Suppressor macrophage treated with lipopolysaccharide for 4 hours (primary cell): ENCODE measurements at places on chromosomes 4 and X.

GRCh38 chrX:111365770-111366325 lies 46.1 kb downstream of the DCX start:
- DNase-seq = no peak

DNA sequence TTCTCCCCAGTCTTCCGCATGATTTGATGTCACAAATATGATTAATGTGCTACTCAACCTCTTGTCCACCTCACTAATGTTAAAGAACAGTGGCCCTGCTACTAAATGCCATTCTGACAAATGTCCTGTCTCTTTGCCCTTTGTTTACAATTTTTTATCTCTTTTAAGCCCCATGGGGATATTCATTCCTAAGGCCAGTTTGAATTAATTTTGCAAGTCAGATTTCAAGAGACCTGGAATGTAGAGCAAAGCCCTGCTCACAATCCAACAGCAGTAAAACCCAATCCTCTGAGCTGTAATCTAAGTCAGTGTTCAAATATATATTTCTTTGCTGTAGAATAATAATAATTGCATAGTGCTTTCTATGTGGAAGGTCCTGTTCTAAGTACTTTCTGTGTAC lies 81.2 kb downstream of the LDB2 start:
- DNase-seq = no peak

DNA sequence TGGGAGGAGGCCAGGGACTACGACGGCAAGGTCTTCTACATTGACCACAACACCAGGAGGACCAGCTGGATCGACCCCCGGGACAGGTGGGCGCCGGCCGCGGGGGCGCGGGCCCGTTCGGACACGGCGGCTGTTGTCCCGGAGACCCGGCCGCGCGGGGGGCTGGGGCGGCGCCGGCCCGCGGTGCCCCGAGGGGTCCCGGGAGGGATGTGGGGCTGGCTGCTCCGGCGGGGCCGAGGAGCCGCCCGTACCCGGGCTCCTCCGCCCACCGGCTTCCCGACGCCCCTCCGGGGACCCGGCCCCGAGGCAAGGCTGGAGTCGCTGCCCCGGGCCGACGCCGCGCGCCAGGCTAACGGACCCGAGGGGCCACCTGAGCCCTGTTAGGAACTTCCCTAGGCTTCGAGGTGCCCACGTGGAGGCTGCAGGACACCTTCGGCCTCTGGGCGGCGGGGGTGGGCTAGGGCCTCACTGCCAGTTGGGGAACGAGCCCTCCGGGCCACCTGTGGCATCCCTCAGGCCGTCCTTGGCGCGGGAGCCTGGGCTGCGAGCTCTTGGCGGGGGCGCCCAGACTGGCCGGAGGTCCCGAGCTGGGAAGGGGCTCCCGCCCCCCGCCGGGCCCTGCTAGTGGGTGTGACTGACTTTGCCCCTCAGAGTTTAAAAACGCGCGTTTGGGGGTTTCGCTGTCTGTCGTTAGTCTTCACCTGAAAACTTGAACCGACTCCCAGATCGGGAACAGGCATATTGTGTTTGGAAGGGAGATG lies 660 bp downstream of the WWC2 start:
- DNase-seq = peak; percentile 12

DNA sequence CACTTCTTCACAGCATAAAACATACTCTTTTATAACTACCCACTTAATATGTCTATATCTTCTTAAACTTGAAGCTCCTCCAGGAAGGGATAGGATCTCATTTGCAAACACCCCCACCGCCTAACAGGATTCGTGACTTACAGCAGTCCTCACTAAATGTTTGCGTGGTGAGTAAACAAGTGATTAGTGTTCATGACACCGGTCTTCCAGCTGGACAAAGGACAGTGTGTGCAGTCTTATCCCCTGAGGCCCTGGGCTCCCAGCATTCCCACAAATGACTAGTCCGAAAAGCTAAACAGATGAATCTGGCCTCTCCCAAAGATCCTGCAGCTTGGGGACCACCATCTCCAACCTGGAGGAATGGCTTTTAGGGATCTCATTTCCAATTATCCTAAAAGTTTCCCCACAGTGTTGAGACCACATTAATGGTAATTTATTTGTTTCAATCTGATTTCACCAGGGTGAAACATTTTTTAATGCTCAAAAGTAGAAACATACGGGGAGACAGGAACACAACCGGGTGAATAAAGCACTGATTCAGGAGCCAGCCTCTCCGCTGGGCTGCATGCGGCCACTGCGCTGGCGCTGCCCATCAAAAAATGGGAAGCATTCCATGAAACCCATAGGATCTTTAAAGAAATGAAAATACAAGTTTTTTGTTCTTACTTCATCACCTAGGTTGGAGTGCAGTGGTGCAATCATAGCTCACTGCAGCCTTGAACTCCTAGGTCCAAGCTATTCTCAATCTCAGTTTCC lies 69.2 kb downstream of the HADH start:
- no peak for DNase-seq

- DNase-seq = no peak
These were observed 51.7 kb upstream of the PJA1 start for GRCh38 chrX:69216911-69217310.

DNA sequence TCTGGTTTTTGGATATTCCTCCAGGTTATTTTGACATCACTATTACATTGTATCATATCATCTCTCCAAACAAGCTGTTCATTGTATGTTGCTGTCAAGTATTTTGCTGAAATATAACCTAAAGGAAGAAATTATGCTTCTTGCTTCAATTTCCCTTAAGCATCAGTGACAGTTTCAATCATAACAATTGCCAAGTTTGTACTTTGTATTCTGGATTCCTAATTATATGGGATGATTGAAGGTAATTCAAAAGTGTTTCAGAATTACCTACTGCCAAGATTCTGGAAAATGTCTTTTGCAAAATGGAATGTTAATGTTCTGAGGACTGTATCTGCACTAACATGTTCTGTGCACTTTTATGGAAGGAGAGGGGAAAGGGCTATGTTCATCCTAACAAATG lies 228.7 kb downstream of the PRDM5 start:
- DNase-seq = no peak

- DNase-seq = peak; percentile 69
These were observed 41.0 kb upstream of the SH3RF1 start for GRCh38 chr4:169311643-169312365.

GRCh38 chrX:118254611-118255010 lies 91.3 kb upstream of the WDR44 start:
- DNase-seq = peak; percentile 57

GRCh38 chr4:102610007-102610406 lies 108.8 kb downstream of the NFKB1 start:
- no peak for DNase-seq

DNA sequence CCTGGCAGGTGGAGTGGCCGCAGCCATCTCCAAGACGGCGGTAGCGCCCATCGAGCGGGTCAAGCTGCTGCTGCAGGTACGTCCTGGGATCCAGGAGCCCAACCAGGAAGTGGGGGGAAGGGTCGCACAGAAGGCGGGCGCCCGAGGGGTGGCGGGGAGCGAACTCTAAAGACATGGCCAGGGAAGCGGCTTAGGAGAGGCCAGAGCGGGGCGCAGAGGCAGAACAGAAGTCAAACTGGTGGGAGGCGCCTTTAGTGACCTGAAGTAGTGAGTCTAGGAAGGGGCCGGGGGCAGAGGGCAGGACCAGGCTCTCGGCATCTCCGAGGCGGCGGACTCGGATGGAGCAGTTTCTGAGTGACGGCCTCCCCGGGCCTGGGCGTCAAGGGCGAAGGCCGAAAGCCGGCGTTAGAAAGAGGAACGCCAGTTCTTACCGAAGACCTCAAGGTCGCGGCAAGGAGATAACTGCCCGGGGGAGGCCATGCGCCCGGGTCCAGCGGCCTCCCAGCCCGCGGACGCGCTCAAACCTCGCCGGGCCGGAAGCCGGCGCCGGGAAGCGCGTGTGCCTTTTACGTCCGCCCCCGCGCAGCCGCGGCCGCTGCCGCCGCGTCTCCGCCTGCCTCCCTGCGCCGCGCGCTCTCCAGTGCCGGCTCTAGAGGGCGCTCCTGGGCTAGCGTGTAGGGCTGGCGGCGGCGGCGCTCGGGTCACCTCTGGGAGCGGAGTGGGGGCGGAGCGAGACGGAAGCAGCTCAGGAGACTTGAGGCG lies 488 bp downstream of the SLC25A5 start:
- DNase-seq = peak; percentile 92

DNA sequence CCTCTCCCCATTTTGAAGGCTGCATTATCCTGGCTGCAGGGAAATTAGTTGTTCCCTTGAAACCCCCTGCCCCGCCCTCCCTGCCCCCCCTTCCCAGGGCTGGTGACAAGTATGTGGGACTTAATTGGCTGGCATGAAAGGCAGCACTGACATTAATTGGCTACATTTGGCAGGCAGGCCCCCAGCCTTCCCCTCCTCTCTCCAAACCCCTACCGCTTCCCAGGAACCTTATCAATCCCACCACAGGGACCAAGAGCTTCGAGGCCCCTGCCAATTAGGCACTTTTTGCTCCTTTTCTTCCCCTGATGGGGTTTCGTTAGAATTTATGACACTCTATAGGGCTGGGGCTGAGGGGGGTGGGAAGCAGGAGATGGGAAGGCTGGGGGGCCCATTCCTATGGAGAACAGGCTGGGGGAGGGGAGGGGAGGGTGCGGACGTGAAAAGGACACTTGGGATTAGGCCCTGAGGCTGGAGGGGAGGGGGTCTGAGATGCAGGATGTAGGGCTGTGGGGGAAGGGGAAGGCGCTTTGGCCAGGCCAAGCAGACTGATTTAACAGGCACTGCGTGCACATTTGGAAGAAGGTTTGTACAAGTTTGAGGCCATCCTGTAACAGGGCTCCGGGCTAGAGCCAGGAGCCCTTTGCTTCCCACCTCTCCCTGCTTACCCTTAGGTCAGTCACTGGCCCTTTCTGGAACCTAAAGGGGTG lies 52.2 kb downstream of the EFNB1 start:
- no peak for DNase-seq

DNA sequence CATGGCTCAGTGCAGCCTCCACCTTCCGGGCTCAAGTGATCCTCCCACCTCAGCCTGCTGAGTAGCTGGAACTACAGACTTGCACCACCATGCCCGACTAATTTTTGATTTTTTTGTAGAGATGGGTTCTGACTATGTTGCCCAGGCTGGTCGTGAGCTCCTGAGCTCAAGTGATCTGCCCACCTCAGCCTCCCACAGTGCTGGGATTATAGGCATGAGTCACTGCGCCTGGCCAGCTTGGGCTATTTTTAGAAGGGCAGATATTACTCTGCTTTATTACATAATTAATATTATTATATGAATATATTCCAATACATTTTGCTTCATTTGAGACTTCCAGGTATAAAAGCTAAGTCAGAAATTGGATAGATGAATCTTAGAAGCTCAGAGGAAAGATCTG lies 143.7 kb upstream of the ANK2 start:
- no peak for DNase-seq

DNA sequence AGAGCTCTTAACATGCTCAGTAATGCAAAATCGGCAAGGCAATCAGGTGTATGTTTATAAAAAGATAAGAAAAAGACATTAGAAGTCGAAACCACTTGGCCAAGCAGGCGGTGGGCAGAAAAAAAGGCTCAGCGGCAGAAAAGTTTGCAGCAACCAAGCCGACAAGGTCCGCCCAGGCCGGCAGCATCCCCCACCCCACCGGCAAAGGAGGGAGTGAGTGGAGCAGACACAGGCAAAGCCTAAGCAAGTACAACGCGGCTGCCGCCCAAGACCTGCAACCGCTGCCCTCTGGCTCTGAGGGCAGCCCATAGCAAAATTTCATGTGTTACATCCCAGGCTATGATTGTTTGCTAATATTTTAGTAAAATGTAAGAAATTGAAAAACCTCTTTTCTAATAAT lies 125.4 kb upstream of the ZCCHC13 start:
- no peak for DNase-seq

- peak; percentile 70 for DNase-seq
These were observed 126.0 kb upstream of the ENPP6 start for GRCh38 chr4:184343502-184344177.

- DNase-seq = no peak
These were observed 81.9 kb downstream of the PDLIM5 start for GRCh38 chr4:94533405-94534223.

DNA sequence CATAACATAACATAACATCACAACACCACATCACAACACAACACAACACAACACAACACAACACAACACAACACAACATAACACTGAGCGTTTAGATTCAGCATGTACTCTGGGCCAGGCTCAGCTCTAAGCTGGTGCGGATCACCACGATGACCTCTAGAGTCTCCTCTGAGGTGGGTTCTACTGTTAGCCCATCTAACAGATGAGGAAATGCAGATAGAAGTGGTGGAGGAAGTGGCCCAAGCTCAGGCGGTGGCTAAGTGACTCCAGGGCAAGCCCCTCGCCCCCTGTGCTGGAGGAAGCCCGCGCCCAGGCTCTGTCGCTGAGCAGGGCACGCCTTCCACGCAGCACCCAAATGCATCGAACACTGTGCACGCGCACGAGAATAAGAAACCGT lies 45.3 kb upstream of the CDKN2AIP start:
- no peak for DNase-seq

DNA sequence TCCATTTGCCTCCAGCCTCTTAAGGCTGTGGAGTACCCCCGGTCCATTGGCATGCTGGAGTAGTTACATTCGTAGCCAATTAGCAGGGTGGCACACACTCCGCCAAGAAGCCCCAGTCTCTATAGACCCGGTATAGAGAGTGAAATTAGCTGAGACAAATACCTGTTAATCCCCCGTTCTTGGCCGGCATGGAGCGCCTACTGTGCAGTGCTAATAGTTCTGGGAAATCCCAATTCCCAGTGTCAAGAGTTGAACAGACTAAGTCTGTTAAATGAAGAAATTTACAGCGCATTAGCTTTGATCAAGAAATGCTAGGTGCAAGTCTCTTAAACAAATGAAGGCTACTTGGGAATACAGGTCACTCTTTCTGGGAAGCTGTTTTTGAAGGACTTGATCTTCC lies 127.8 kb upstream of the ARX start:
- no peak for DNase-seq

GRCh38 chr4:8544282-8544681 lies 35.9 kb upstream of the GPR78 start:
- DNase-seq = no peak

DNA sequence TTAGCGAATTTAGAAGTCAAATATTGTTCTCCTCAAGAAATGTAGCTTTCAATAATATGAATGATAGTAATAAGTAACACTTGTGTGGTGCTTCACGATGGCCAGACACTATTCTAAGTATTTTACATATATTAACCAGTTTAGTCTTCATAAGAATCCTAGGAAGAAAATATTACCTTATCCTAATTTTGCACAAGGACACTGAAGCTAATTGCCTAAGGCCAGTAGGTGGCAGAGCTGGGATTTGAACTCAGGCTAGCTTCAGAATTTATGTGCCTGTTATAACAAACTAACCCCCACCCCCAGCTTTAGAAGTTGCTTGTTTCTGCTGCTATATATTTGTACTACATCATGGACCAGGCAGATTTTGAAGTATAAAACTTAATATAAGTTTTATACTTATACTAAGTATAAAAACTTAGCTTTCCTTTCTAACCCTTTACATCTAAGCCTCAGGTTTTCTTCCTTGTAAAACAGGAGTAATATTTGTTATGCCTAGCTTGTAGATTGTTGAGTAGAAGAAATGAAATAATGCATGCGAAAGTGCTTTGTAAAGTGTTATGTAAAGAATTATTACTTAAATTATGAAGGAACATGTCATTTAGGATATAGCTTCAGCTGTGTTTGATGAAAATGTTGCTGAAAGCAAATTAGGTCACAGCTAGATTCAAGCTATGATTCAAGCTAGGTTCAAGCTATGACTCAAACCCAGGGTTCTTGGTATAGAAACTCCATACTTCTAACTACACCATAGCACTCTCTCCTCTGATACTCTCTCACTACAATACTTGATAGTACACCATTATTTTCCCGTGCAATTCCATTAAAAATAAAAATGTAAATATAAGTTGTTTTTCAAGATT lies 4.2 kb upstream of the CDS1 start:
- DNase-seq = peak; percentile 48

- no peak for DNase-seq
These were observed 386.4 kb upstream of the RPS6KA3 start for GRCh38 chrX:20653070-20653469.

GRCh38 chr4:68272860-68273259 lies 27.4 kb upstream of the TMPRSS11B start:
- DNase-seq = no peak
